ENCODE measurements at places on chromosomes 7 and 10. TPM values are rescaled to one million over a fixed set of nuclear protein-coding genes. Genes with fewer than 3 reads are reported as not detected.

TRPV5 gene
- total RNA-seq: not detected

SRRM3 gene
- total RNA-seq: 0.53 TPM

- no peak for DNase-seq
Measured at GRCh38 chr7:157150882-157151281, 12.2 kb downstream of the UBE3C start.

COL13A1 gene
- 33.6 TPM for total RNA-seq

- no peak for DNase-seq
Measured at GRCh38 chr10:79107736-79108264, 39.0 kb downstream of the ZMIZ1 start.

- no peak for DNase-seq
Measured at GRCh38 chr7:2487586-2488271, 11.5 kb upstream of the GRIFIN start.

GRCh38 chr7:159103382-159104187 is 41.1 kb downstream of the VIPR2 start:
- no peak for DNase-seq

WAPL gene
- total RNA-seq: 53.0 TPM

DNA sequence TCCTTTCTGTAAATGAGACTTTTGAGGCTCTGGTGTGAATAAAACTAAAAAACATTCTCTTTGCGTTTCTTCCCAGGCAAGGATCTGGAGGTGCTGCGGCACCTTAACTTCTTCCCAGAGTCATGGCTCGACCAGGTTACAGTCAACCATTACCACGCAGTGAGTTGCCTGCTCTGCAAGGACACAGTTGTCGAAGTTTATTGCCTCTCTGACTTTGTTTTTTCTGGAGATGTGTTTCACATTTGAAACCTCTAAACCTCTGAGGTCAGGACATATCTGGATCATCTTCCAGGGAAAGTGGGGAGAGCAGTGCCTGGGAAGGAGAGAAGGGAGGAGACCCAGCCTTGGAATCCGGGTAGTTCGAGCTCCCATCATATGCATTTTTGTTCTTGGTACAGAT is 43.4 kb upstream of the PLEKHA1 start:
- no peak for DNase-seq

LIPK gene
- not detected for total RNA-seq

GRCh38 chr10:78851647-78852046 is 217.1 kb upstream of the ZMIZ1 start:
- no peak for DNase-seq

GRCh38 chr10:62694537-62695126 is 109.9 kb upstream of the ADO start:
- no peak for DNase-seq

DNA sequence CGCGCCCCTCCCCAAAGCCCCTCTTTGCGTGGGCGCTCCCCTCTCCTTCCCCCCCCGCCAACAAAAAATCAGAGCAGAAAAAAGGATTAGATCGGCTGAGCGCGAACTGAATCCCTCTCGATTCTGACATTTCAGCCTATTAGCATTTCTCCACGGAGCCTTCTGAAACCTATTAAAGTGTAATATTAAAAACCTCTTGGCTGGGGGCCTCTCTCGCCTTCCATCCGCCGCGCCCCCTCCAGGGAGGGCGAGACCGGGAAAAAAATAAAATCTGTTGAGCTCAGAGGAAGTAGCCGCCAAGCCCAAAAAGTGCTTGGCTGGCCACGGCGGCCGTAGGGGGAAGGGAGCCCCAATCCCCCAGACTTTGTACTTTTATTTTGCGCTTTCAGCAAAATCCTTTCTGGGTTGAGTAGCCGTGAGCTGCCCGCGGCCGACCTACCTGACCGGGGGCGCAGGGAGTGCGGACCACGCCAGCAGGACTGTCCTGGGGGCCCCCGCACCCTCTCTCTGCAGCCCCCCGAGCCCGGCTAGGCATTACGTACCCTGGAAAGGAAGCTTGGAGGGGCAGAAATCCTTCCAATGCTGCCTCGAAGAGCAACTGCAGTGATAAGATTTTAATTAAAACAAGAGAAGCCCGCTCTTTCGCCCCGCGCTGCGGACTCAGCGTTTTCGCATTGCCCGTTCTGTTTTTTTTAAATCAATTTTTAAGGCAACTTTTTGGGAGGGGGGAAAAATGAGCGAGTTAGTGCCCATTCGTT is 1.3 kb upstream of the TNRC18 start:
- DNase-seq: no peak

DNA sequence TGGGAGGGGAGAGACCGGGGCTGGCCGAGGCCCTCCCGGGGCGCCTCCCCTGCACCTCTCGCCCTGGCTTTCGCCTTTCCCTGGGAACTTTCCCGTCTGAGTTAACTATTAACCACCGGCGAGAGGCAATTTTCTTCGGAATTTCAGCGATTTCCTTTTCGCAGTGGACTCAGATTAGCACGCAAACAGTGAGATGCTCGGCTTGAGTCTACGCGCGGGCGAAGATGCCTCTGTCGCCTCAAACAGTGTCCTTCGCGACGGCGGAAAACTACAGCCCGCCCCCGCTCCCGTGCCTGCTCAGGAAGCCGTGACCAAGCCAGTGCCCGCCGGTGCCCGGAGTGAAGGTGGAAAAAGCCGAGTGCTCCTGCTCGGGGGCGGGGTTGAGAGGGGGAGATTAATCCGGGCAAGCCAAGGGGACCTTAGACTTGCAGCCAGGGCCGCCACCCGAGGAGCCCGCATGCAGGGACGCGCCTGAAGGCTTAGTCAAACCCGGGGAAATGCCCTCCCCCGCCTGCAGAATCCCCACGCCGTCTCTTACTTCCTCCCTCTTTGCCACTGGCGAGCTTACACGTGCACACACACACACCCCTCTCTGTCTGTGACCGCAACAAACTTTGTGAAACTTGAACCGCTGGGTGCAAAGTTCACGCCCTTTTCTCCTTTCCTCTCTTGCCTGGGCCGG is 14.5 kb upstream of the PAX2 start:
- DNase-seq: no peak

ARHGEF5 gene
- total RNA-seq: 0.66 TPM

DNA sequence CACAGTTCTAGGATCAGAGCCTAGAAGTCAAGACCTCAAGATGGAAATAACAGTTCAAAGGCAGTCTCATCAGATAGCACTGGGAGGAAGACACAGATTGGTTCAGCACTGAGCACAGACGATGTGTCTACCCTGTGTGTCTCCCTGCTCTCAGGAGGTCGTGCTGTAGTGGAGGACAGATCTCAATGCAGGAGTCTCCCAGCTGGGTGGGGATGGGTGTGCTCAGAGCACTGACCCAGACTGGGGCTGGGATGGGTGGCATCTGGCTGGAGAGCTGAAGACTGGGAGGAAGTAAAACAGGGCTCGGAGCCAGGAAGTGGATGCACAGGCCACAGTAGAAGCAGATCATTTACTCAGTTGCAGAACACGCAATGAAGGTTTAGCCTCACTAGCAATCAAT is 69.5 kb upstream of the GDF10 start:
- DNase-seq: no peak

DNA sequence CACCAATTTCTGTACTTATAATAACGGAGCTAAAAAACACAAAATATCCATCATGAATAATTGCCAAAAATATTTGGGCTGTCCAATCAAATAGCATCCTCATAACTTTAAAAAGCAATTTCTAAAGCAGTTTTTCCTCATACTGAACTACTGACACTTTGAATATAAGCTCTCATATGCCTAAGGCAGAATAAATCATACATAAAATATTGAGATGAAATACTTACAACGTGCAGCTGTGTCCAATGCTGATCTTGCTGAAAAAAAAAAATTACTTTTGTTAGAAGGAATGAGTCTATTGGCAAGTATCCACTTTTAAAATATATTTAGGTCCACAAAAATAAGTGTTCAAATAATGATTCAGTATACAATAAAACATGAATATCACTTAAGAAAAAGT is 24.2 kb downstream of the FAM3C start:
- DNase-seq: no peak

DNA sequence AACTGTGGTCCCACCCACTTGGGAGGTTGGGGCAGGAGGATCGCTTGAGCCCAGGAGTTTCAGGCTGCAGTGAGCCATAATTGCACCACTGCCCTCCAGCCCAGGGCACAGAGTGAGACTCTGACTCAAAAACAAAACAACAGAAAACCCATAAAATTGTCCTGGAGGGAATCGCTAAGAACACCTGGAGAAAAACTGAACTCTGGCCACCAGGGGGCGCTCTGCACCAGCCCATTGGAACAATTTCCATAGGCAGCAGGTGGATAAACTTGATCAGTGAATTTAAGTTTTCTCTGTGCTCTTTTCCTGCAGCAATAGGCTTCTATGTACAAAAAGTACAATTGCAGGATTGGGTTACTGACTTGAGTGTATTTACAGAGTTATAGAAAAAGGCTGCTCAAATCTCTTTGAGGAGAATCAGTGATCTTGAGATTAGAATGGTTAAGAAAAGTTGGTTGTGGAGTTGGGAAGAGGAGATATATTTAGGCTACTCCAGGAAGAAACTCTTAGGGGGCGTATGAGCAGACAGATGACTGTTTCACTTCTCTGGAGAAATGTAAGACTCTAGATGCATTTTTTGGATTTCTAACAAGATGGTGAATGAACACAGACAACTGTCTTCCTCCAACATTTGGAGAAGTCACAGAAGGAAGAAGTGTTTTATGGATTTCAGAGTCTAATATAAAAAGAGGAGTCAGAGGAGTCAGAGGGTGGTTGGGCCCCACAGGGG is 274.9 kb upstream of the GALNT17 start:
- no peak for DNase-seq

GRCh38 chr10:82660205-82660604 is 785.2 kb downstream of the NRG3 start:
- DNase-seq: no peak

- DNase-seq: no peak
Measured at GRCh38 chr10:27884185-27884641, 114.7 kb downstream of the ODAD2 start.

DNA sequence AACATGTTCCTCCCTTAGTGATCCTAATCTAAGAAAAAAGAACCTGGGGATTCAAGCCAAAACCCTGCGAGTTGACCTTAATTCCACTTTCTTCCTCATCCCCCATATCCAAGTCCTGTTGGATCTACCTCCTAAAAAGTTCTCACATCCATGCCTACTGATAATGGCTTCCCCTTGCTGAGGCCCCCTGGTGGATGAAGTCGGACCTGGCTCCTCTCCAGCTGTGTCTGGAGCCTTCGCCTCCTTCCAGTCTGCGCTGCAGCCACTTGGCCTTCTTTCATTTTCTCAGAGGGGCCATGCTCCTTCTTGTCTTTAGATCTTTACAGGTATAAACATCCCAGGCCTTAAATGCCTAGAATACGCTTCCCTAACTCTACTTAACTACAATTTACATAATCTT is 8.1 kb downstream of the PDE1C start:
- no peak for DNase-seq

- DNase-seq: no peak
Measured at GRCh38 chr7:113657603-113658002, 261.2 kb downstream of the PPP1R3A start.

CCDC7 gene
- 11.4 TPM for total RNA-seq

CUL2 gene
- 50.2 TPM for total RNA-seq

DNA sequence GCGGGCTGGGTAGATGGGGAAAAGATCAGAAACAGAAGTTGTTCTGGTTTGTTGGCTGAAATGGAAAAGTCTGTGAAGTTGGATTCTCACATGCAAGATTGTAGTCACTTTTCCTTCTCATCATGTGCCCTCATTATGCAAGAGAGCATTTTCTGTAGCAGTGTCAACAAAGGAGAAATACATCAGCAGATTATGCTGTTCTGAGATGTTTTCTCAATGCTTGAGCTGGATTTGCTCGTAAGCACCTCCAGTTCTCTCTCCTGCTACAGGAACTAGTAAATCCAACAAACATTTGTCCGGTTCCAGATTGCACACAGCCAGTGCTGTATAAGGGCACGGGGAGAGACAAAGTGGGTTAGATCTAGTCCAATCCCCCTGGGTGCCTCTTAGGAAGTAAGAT is 90.0 kb downstream of the GATA3 start:
- DNase-seq: no peak

DNA sequence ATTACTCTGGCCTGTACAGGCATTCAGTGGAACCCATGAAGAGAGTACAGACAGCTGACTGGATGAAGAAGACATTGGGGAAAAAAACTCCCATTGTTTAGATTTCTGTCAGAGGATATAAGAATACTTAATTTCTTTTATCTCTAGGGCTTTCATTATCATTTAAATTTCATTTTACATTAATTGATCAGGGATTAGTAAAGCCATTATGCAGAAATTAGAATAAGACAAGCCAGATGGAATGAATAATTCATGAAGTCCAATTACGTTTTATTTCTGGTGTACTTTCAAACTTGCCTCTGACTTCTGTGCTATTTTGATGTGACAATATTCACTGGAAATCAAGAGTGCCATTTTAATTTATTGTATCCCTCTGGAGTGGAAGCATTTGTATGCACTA is 247.0 kb downstream of the SLC25A13 start:
- no peak for DNase-seq

- DNase-seq: no peak
Measured at GRCh38 chr7:20238754-20239324, 21.7 kb upstream of the MACC1 start.
